H9 (cell line): ENCODE measurements at places on chromosomes 4 and X. TPM values are rescaled to one million over a fixed set of nuclear protein-coding genes. Genes with fewer than 3 reads are reported as not detected.

DNA sequence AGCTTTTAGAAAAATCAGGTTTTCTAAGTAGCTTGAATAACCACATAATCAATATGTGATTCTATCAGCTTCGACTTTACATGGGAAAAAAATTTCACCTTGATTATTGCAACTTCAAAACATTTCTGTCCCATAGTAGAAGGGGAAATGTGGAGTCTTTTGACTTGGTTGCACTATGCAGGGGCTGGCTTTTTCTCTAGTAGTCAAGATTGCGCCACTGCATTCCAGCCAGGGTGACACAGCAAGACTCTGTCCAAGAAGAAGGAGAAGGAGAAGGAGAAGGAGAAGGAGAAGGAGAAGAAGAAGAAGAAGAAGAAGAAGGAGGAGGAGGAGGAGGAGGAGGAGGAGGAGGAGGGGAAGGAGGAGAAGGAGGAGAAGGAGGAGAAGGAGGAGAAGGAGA is 84.9 kb downstream of the MAML3 start:
- no peak for DNase-seq
- no peaks in the 10 kb centered on the region for H3K27me3 ChIP-seq
- H3K36me3 ChIP-seq: no peaks in the 10 kb centered on the region
- H3K27ac ChIP-seq: no peak overlapping the region
- H3K4me1 ChIP-seq: no peaks in the 10 kb centered on the region

- H3K4me1 ChIP-seq: no peaks in the 10 kb centered on the region
- no peaks in the 10 kb centered on the region for H3K27me3 ChIP-seq
- DNase-seq: no peak
- H3K27ac ChIP-seq: no peak overlapping the region
- no peaks in the 10 kb centered on the region for H3K36me3 ChIP-seq
Observed at GRCh38 chr4:176270669-176271068, 1.6 kb upstream of the ASB5 start.

GRCh38 chr4:151644622-151645021 is 116.2 kb downstream of the GATB start:
- H3K4me1 ChIP-seq: no peaks in the 10 kb centered on the region
- no peak overlapping the region for H3K4me3 ChIP-seq
- no peak overlapping the region for H3K27ac ChIP-seq
- DNase-seq: peak; percentile 75
- no peaks in the 10 kb centered on the region for H3K27me3 ChIP-seq

DNA sequence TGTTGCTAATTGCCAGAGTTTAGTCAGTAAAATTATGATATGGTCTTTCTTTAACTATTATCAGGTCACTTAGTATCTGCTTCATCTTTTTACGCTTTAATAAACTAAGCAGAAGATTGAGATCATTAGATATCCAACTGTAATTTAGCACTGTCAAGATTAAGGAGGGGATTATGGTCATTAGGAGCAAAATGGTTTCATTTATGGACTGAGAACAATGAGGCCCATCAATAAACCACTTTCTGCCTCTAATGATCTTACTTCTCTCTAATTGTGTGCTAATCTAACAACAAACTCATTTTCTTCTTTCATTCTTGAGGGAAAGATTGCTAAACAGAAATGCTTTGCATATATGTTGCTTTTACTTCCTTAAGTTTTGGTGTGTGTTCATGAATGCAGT is 340.4 kb downstream of the RPA4 start:
- H3K4me3 ChIP-seq: no peak overlapping the region
- H3K36me3 ChIP-seq: no peaks in the 10 kb centered on the region
- DNase-seq: no peak

FHIP1A gene
- total RNA-seq: 24.9 and 28.2 TPM in 2 replicates

CWH43 gene
- total RNA-seq: not detected in 2 replicates

GJB1 gene
- total RNA-seq: not detected in 2 replicates
